ENCODE measurements at places on chromosomes 7 and 10. TPM values are rescaled to one million over a fixed set of nuclear protein-coding genes. Genes with fewer than 3 reads are reported as not detected.

DNA sequence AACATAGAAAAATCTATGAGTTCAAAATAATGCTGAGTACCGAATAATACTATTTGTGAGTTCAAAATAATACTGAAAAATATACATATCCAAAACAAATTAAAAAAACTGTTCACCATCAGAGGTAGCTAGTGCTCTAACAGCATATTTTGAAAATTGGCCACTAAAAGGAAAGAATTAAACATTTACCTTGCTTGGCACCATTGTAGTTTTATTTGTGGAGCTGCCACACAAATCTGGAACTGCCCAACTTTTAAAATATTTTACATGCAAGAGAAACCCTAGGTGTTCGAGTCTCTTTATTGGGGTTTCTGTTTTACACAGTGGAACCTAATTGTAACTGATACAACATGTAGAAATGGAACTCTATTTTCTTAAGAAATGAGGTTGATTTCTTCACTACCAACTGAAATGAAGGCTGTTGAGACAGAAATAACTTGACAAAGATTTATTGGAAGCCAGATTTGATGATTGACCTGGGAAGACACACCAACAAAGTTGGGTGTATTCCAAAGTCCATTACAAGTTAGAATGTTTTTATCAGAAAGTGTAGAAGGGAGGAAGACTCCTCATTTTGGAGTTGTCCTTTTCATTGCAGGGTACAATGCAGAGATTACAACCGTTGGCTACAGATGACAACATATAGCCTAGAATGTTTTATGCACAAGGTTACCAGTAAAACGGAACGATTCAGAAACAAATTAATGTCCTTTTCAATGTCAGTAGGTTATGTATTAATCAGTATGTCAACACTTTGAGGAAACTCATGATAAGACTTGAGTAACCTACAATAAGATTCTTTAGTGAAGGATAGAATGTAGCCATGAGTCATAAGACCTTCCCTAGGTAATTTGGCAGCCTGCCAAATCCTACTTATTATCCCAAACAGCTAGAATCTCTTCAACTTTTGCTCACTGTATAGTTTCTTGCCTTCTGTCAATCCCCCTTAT is 73.8 kb upstream of the PAPSS2 start:
- H3K27ac ChIP-seq = no peak overlapping the region
- no peaks in the 10 kb centered on the region for H3K27me3 ChIP-seq
- H3K36me3 ChIP-seq = no peaks in the 10 kb centered on the region
- no peak for DNase-seq

The CALN1 gene
- 15.3 TPM for total RNA-seq

DNA sequence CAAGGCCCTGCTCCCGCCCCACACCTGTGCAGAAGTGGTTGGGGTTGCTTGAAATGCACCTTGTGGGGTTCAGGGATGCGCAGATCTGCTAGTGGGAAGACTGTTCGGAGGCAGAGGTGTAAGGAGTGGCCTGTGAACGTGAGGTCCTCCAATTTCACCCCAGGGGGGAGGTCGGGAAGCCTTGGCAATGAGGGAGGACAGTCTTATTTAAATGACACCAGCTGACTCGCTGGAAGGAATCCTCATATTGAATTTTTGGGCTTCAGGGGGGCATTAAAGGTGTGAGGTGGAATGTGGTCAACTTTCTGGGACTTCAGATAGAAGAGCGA is 218.8 kb upstream of the CELF2 start:
- H3K27me3 ChIP-seq = no peaks in the 10 kb centered on the region
- peak; percentile 36 for DNase-seq
- no peaks in the 10 kb centered on the region for H3K36me3 ChIP-seq
- peak overlapping the region; percentile 25 for H3K4me3 ChIP-seq
- peak overlapping the region; percentile 83 for H3K27ac ChIP-seq

DNA sequence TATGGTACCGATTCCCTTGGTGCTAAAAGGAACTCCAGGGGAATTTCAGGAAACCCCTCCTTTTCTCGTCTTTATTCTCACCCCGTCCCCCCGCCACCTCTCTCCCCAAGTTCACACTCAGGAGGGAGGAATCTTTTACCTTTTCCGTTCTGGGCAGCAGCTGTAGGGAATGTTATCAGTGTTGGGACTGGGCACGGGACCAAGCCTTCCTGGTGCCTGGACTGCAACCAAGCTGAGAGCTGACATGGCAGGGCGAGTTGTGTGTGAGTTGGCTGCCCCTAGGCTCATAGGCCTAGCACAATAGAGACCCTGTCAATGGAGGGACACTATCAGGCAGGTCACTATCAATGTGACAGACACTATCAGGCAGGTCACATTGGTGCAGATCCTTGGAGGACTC is 121.4 kb downstream of the TCF7L2 start:
- H3K27ac ChIP-seq = no peak overlapping the region
- H3K36me3 ChIP-seq = no peaks in the 10 kb centered on the region
- H3K27me3 ChIP-seq = no peaks in the 10 kb centered on the region
- H3K4me1 ChIP-seq = peaks cover 44% of the 10 kb centered on the region
- no peak overlapping the region for H3K4me3 ChIP-seq
- DNase-seq = no peak

The CFAP43 gene
- 0.24 TPM for total RNA-seq

The OR2A7 gene
- total RNA-seq = 1.6 TPM

DNA sequence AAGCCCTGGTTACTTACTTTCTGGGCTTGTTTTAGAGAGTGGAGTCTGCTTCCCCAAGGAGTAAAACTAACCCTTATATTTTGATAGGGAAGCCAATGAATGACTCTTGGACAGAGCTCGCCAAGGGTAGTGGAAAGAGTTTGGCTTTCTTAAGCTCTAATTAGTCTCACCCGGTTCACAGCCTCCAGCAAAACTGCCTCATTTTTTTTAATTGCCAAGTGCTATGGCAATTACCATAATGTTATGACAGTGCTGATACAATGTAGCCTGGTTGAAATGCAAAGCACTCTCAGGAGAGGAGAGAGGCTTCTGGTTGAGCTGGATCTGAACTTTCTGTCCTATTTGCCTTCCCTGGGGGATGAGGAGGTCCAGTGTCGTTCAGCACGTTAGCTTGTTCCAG is 376.1 kb upstream of the CHRM2 start:
- H3K27ac ChIP-seq = no peak overlapping the region
- H3K27me3 ChIP-seq = no peaks in the 10 kb centered on the region
- DNase-seq = no peak
- H3K36me3 ChIP-seq = no peaks in the 10 kb centered on the region

GRCh38 chr7:111223802-111224253 is 132.9 kb downstream of the LRRN3 start:
- no peak overlapping the region for H3K4me3 ChIP-seq
- no peaks in the 10 kb centered on the region for H3K36me3 ChIP-seq
- no peak for DNase-seq
- H3K27me3 ChIP-seq = no peaks in the 10 kb centered on the region
- H3K27ac ChIP-seq = no peak overlapping the region

The TSC22D4 gene
- 22.6 TPM for total RNA-seq

The PTN gene
- 20.1 TPM for total RNA-seq

The MSANTD7 gene
- total RNA-seq = 18.7 TPM

The OR9A2 gene
- total RNA-seq = 2.6 TPM

The CASP2 gene
- 15.7 TPM for total RNA-seq

The CLEC5A gene
- not detected for total RNA-seq

GRCh38 chr7:159094919-159095915 is 49.5 kb downstream of the VIPR2 start:
- H3K36me3 ChIP-seq = no peaks in the 10 kb centered on the region
- no peak overlapping the region for H3K27ac ChIP-seq
- no peaks in the 10 kb centered on the region for H3K27me3 ChIP-seq
- no peak for DNase-seq
- no peak overlapping the region for H3K4me3 ChIP-seq

- peak; percentile 51 for DNase-seq
- H3K27ac ChIP-seq = peak overlapping the region; percentile 50
- peaks cover 19% of the 10 kb centered on the region for H3K36me3 ChIP-seq
- H3K4me1 ChIP-seq = no peaks in the 10 kb centered on the region
- no peaks in the 10 kb centered on the region for H3K27me3 ChIP-seq
Observed at GRCh38 chr7:70849580-70850235, 282.2 kb upstream of the GALNT17 start.

DNA sequence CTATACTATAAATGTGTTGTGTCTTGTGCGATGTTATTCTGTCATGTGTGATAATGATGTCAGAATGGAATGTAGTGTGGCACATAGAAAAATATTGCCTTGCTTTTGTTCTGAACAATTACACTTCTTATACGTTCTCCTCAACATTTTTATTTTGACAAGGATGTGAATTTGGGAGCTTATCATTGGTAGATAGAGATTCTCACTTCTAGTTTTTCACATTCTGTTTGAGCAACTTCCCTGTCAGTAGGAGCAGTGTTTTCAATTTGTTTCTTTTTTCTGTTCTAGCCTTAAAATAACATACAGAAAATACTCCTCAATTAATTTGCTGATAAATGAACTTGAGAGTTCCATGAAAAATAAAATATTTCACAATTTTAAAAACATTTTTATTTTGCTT is 17.6 kb downstream of the SUN3 start:
- H3K27ac ChIP-seq = no peak overlapping the region
- H3K4me3 ChIP-seq = no peak overlapping the region

- H3K27ac ChIP-seq = no peak overlapping the region
- peak; percentile 92 for DNase-seq
- no peaks in the 10 kb centered on the region for H3K36me3 ChIP-seq
- H3K27me3 ChIP-seq = no peaks in the 10 kb centered on the region
Observed at GRCh38 chr10:97701438-97702069, 12.0 kb upstream of the MARVELD1 start.

- H3K27ac ChIP-seq = no peak overlapping the region
- H3K27me3 ChIP-seq = no peaks in the 10 kb centered on the region
- DNase-seq = no peak
- H3K4me1 ChIP-seq = peaks cover 13% of the 10 kb centered on the region
Observed at GRCh38 chr7:2859952-2860351, 15.8 kb upstream of the GNA12 start.

- DNase-seq = no peak
- no peak overlapping the region for H3K27ac ChIP-seq
- H3K36me3 ChIP-seq = no peaks in the 10 kb centered on the region
- no peak overlapping the region for H3K4me3 ChIP-seq
Observed at GRCh38 chr7:18623389-18623788, 127.8 kb downstream of the HDAC9 start.

GRCh38 chr7:30253796-30254165 is 30.6 kb upstream of the ZNRF2 start:
- no peak for DNase-seq
- no peaks in the 10 kb centered on the region for H3K36me3 ChIP-seq
- no peaks in the 10 kb centered on the region for H3K4me1 ChIP-seq
- no peaks in the 10 kb centered on the region for H3K27me3 ChIP-seq
- H3K27ac ChIP-seq = no peak overlapping the region
- H3K4me3 ChIP-seq = no peak overlapping the region

DNA sequence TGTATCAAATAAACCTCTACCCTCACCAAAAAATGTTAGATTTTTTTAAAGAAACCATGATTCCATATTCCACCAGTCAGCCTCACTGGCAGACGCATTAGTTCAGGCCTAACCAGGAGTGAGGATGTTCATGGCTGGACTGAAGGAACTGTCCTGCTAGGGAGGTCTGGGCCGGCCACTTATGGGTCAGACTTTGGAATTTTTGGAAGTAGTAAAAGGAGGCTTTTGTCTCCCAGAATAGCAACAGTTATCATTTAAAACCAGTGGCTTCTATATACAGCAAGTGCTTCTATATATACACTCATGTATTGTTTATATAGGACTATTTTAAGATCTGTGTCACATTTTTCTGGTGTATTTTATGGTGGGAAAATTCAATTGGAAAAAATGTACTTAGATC is 120.5 kb downstream of the CNNM2 start:
- H3K27ac ChIP-seq = no peak overlapping the region
- no peak overlapping the region for H3K4me3 ChIP-seq
- peaks cover 14% of the 10 kb centered on the region for H3K4me1 ChIP-seq
- no peaks in the 10 kb centered on the region for H3K36me3 ChIP-seq

DNA sequence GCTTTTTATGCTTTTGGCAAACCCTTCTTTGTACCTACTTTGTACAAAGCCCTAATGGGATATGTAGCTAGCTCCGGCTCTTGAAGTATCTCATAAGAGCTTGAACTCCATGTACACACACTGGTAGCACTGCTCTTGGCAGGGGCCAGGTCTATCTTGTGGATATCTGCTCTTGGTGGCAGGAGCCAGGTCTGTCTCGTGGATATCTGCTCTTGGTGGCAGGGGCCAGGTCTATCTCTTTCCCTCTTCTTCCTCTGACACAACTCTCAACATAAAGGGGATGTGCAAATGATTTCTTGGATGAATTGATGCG is 91.9 kb downstream of the WNT2 start:
- no peaks in the 10 kb centered on the region for H3K27me3 ChIP-seq
- H3K4me3 ChIP-seq = no peak overlapping the region
- DNase-seq = no peak

The PILRA gene
- total RNA-seq = 0.38 TPM

The PTF1A gene
- not detected for total RNA-seq

GRCh38 chr10:5942001-5942400 is 35.3 kb downstream of the IL15RA start:
- no peak for DNase-seq
- H3K27me3 ChIP-seq = no peaks in the 10 kb centered on the region
- H3K36me3 ChIP-seq = no peaks in the 10 kb centered on the region
- no peak overlapping the region for H3K27ac ChIP-seq
- H3K4me1 ChIP-seq = peaks cover 22% of the 10 kb centered on the region

The AEBP1 gene
- total RNA-seq = 42.0 TPM

DNA sequence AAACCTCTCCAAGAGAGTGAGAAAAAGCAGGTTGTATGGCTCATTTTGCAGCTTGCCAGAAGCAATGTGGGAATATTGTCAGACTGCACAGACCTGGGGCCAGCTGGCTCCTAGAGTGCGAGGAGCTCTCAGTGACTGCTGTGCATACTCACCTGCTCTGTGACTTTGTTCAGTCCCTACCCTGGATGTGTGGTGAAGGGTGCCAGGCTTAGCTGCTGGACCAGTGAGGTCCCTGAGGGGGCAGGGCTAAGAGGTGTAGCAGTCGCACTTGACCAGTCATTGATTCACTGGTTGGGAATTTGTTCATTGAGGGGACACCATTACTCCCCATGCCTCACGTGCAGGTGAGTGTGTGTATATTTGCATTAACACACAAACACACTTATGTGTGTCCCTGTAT is 60.1 kb downstream of the IKZF1 start:
- H3K27me3 ChIP-seq = no peaks in the 10 kb centered on the region
- no peaks in the 10 kb centered on the region for H3K36me3 ChIP-seq
- DNase-seq = no peak

DNA sequence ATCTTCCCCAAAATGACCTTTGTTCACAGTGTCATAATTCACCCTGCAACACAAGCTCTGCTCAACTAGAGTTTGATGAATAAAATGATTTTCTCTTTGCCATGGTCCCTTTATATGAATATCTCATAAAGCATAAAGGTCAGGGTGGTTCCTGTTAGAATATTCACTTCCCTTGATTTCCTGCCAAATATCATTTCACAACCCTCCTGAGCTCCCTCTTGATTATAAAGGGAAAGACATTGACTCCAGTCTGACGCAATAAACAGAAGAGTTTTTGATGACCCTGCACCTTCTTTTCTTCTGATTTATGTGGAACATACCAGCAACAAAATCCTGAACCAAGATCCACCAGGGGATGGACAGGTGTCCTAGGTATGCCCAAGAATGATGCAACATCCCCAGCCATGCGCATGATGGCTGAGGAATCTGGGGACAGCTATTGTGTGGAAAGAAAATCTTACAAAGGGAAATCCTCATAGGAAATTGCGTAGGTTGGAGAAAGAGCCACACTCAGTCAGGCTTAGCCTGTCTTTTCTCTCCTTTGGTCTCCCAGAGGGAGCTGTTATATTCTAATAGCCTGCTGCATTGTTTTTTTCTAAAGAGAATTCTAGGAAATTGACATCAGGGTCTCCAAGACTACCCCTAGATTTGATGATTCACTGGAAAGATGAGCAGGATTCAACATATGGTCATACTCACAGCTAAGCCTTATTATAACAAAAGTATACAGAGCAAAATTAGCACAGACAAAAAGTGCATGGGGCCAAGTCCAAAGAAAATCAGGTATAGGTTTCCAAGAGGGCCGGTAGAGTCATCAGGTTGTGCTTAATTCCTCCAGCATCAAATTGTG is 18.8 kb downstream of the IFIT3 start:
- H3K27ac ChIP-seq = peak overlapping the region; percentile 73
- no peak overlapping the region for H3K4me3 ChIP-seq
- no peaks in the 10 kb centered on the region for H3K36me3 ChIP-seq

All from GM23338 (cell line).